ENCODE measurements at places on chromosomes 5 and 9.

DNA sequence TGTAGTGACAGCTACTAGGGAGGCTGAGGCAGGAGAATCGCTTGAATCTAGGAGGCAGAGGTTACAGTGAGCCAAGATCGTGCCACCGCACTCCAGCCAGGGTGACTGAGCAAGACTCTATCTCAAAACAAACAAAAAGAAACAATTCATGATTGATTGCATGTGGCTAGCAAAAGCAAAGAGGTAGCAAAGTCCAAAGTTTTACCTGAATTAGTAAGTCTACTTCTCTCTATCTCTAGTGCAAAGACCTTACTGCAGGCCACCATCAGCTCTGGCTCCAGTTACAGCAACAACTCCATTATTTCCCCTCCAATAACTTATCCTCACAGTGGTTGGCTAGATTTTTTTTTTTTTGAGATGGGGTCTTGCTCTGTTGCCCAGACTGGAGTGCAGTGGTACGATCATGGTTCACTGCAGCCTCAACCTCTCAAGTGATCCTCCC, 6.2 kb upstream of the SAR1B start:
- DNase-seq: no peak

- DNase-seq: no peak
Measured at GRCh38 chr5:82057051-82057450, 85.2 kb downstream of the ATG10 start.

GRCh38 chr9:77176686-77177142, 620 bp upstream of the VPS13A start:
- DNase-seq: no peak

GRCh38 chr5:9661316-9662015, 31.3 kb upstream of the TAS2R1 start:
- DNase-seq: no peak

DNA sequence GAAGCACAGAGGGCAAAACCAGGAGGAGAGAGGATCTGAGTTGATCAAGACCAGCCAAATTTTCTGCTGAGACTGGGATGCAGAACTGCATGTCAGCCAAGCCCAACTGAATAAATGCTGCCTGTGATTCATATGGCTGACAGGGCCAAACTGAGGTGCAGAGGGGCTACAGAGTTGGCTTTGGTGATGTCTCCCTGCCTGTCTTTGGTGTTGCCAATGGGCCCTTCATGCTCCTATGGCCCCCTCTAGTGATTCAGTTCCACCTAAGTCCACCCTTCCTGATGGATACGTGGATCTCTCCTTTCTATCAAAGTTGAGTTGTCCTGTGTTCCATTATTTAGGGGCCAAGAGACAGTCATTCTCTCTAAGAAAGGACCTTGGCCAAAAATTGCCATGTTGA, 163.6 kb upstream of the TLE4 start:
- no peak for DNase-seq

All from T-helper 22 cell (primary cell).